Effector memory CD8-positive, alpha-beta T cell (primary cell): ENCODE measurements at places on chromosomes 1 and 21.

GRCh38 chr1:12473596-12474362 lies 144.2 kb downstream of the DHRS3 start:
- no peak for DNase-seq

- no peak for DNase-seq
These were observed 9.2 kb downstream of the CGN start for GRCh38 chr1:151520359-151520758.

GRCh38 chr1:8663915-8664329 lies 153.5 kb downstream of the RERE start:
- no peak for DNase-seq

DNA sequence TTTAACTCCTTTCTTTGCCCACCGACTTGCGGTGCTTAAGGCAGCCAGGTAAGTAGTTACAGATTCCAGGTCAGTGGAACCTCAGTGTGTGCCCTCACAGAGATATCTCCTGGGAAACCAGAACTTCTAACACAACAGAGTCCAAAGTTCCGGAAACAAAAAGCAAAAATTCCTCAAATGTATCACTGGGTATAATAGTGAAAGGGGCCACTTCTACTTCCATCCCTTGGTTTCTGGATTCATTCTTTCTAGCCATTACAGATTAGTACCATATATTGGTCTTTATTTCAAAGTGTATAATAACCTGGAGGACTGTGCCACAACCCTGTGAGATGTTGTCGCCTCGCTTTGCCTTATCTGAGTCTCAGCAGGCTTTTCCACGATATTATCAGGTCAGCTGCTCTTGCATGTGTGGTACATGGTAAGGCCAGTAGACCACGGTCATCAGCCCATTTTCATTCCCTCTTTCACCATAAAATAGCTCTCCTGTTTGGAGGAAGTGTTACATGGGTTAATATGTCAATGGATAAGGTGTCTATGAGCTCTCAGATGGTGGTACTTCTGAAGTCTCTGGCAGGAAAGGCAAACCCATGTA lies 14.9 kb upstream of the VASH2 start:
- DNase-seq, result no peak

DNA sequence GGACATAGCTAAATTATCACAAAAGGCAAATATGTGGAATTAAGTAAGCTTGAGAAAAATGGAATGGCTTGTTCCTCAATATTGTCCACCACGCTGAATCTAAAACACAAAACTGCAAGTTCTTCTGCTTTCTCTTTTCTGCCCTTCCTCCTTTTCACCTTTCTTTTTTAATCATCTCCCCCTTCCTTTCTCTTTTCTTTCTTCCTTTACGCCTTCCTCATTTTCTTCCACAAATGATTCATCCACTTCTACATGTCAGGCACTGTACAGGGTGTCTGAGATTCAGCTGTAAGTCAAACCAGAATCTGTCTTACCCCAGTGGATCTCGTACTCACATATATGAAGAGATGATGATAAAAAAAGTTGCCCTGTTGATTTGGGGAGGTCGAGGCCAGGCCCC lies 1182.5 kb downstream of the MRPL39 start:
- no peak for DNase-seq

DNA sequence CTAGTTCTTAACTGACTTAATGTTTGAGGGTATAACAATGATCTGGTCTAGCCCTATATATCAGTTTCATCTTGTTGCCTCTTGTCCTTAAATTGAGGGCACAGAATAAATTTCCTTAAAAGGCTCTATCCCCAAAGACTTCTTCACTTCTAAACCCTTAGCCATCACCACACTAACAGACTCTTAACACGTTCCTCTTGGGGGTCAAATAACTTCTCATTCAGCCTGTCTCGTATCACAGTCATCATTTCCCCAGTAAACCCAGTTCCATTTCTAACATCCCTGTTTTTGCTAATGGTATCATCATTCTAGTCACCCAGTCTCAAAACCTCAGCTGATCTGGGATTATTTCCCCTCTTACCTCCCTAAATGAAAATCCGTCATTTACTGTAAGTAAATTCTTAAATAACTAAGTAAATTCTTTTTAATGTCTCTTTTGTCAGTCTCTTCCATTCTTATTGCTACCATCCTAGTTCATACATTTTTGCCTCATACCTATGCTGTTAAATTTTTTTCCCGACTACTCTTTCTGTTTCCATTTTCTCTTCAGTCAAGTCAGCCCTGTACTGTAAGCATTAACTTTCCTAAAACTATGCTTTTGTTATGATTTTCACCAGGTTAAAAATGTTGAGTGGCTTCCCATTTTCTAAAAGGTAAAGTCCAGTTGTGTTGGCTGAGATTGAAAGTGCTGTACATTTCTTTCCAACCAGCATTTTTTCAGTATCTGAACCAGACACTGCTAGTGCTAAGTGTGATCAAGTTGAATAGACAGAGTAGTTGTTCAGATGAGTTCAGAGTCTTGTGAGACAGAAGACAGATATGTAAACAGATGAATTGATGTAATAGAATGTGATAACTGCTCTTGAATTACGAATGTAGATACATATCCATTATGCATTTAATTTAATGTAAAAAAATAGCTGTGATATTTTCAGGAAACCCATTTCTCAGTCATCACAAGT lies 6.9 kb downstream of the CTTNBP2NL start:
- DNase-seq, result no peak

DNA sequence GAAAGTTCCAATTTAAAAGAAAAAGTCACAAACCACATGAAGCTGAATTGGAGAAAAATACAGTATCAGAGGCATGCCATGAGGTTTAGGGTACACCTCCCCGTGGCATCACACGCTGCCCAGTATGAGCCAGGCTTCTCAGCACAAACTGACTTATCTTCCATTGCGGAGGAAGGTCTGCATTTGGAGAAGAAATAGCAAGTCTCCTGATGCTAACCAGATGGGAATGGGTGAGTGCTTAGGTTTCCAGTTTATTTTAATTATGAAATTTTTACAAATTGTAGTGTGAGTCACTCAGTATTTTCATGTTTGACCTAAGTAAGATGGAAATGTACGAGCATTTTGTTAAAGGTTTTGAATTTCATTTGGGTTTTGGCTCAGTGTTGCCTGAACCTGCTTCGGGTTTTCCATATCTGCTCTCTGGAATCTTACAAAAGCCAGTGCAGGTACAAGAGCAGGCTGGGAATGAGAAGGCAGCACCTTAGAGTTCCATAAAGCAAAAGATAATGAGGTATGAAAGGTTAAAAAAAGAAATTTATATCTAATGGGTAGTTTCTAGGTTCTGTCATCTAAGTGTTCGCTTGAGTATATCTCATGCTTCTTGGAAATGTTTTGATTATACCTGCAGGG lies 213.9 kb downstream of the PATJ start:
- no peak for DNase-seq

GRCh38 chr1:166884971-166885370 lies 8.9 kb upstream of the TADA1 start:
- DNase-seq, result no peak

GRCh38 chr1:110160538-110161100 lies 10.3 kb downstream of the SLC6A17 start:
- DNase-seq, result no peak
